ENCODE measurements at places on chromosomes 16 and 17. TPM values are rescaled to one million over a fixed set of nuclear protein-coding genes. Genes with fewer than 3 reads are reported as not detected.

GRCh38 chr17:10075919-10076318 lies 122.5 kb downstream of the GAS7 start:
- DNase-seq = no peak

DNA sequence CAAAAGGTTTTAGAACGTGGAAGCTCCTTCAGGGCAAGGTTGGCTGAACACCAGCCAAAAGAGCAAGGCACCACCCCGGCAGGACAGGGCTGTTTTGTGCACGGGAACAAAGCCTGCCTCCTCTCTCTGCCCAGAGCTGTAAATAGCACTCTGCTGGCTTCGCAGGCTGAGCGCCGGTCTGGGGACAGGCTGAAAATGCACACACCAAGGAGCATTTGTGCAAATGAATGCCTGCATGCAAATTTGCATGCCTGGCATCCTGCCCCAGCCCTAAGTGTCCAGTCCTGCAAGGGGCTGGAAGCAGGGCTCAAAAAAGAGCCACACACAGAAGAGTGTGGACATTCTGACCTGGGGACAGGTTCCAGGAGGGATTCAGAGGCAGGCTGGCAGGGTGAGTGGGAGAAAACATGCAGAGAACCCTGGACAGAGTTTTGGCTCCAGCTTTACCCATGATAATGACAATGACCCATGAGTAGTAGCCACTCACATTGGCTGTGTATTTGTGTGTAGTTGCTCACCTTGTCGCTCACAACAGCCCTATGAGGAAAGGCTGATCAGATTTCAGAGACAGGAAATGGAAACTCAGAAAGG lies 11.7 kb downstream of the ABAT start:
- DNase-seq = no peak

- DNase-seq = no peak
Measured at GRCh38 chr17:82172486-82173160, 40.0 kb downstream of the CCDC57 start.

Gene HBA1
- not detected for total RNA-seq

- no peak for DNase-seq
Measured at GRCh38 chr16:18945233-18945632, 19.0 kb upstream of the SMG1 start.

GRCh38 chr17:47983492-47984223 lies 12.7 kb downstream of the CDK5RAP3 start:
- no peak for DNase-seq

- DNase-seq = no peak
Measured at GRCh38 chr17:50219342-50219741, 17.9 kb upstream of the COL1A1 start.

GRCh38 chr17:68048996-68049395 lies 13.5 kb downstream of the KPNA2 start:
- no peak for DNase-seq

GRCh38 chr16:28324887-28325279 lies 32.6 kb downstream of the SBK1 start:
- DNase-seq = no peak

DNA sequence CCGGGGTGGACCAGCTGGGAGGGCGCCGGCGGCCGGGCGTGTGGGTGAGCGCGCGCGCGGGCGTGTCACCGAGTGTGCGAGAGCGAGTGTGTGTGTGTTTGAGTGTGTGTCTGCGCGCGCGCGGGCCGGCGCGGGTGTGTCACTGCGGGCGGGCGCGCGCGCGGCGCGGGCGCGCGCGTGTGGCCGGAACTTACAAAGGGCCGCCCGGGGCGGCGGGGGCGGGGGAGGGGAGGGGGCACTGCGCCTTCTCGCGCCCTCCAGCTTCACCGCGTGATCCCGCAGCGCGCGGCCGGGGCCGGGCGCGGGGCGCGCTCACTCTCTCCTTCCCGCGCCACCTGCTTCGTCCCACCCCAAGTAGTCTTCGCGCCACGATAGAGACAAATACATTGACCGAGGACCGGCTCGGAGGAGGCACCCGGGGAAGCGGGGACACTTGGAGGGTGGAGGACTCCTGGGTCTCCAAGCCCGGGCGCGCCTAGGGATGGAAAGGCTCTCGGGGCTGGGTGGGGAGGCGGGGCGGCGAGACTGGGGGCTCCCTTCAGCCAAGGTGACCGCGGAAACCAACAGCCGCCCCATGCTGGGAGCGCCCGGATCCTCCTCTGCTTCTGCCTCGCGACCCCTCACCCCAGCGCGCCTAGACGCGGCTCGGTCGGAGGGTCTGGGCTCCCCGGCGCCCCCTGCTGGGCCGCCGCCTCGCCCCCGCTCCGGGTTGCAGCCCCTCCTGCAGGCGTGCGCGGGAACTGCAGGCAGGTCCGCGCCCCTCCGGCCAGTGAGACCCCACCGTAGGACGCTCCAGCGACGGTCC lies at the start of gene SRCIN1:
TSS of gene SRCIN1 (minus strand) at position 112 of the 805 bp plus-strand sequence. CDS start 247 bp downstream, outside the sequence.
- DNase-seq = no peak

Measured in glomerular endothelial cell (primary cell).